ENCODE measurements at places on chromosomes 1 and 21.

DNA sequence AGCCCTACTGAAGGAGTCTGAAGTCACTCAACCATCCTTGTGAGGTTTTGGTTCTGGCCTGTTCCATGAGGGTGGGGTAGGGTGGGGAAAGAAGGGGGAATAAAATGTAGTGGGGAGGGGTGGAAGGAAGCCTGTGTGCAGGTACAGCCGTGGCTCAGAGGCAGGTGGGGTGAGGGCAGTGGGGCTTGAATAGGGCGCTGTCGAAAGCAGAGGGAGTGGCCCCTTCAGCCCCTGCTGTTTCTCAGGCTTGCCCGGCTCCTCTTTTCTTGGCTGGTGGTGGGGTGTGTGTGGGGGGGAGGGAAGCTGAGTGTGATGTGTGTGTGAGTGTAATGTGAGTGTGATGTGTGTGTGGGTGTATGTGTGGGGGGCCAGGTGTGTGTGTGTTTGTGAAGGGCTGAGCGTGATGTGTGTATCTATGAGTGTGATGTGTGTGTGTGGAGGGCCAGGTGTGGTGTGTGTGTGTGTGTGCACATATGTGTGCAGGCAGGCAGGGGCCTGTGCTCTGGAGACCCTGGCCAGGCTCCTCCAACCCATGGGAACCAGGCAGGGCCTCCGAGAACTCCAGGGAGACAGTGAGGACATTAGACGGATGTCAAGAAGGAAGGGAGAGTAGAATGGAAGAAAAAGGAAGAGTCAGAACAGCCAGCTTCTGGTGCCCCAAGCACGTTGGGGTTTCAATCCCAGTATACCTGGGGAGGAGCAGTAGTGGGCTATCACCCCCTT lies 9.0 kb downstream of the SOX13 start:
- DNase-seq, result no peak

GRCh38 chr1:193473932-193474331 lies 287.5 kb upstream of the B3GALT2 start:
- DNase-seq, result no peak

GRCh38 chr1:182625719-182626504 lies 21.7 kb upstream of the RGS16 start:
- DNase-seq, result peak; percentile 13

DNA sequence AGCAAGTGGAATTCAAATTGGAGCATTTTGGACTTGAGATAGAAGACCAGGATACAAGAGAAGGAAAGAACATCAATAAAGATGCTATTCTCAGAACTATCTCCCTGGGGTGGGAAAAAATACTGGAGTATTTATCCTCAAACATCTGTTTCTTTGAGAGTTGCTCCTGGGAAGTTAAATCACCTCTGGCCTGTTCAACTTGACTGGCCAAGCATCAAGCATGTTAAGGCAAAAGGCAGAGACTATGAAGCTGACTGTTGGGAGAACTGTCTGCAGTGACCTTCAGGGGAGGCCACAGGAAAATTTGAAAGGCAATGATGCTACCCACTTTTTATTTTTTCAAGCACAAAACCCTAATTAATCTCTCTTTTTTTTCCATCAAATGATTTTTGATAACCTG lies 239.0 kb downstream of the NTNG1 start:
- no peak for DNase-seq

DNA sequence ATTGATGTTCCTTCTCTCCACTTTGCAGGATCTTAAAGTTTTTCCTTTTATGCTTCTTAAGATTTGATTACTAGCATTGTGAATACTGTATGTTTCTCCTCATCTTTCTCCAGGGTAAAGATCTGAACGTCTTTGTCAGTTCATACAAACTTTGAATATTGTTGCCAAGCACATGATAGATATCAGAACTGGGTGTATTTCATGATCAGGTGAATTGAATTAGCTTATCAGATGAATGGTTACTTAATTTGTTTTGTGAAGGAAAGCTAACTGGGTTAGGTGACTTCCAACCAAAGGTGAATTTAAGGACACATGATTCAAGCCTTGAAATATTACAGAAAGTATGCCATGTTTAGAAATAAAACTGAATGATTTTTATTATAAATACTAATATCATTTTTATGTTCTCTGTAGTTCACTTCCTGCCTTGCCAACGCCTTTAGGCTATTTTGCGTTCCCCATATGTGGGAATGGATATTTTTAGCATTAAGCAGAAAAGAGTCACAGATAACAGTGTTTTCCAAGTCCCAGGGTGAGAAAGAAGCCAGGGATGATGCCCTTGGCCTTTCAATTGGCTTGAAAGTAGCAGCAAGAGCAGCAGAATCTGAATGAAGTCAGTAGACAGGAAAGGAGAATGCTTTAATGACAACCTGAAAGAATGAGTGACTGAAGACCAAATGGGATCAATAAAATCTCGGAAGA lies 752.1 kb downstream of the NCAM2 start:
- DNase-seq, result no peak

- DNase-seq, result peak; percentile 53
Measured at GRCh38 chr1:147168626-147169058, 3.6 kb downstream of the PRKAB2 start.
